ENCODE measurements at places on chromosomes 6 and 20. TPM values are rescaled to one million over a fixed set of nuclear protein-coding genes. Genes with fewer than 3 reads are reported as not detected.

DNA sequence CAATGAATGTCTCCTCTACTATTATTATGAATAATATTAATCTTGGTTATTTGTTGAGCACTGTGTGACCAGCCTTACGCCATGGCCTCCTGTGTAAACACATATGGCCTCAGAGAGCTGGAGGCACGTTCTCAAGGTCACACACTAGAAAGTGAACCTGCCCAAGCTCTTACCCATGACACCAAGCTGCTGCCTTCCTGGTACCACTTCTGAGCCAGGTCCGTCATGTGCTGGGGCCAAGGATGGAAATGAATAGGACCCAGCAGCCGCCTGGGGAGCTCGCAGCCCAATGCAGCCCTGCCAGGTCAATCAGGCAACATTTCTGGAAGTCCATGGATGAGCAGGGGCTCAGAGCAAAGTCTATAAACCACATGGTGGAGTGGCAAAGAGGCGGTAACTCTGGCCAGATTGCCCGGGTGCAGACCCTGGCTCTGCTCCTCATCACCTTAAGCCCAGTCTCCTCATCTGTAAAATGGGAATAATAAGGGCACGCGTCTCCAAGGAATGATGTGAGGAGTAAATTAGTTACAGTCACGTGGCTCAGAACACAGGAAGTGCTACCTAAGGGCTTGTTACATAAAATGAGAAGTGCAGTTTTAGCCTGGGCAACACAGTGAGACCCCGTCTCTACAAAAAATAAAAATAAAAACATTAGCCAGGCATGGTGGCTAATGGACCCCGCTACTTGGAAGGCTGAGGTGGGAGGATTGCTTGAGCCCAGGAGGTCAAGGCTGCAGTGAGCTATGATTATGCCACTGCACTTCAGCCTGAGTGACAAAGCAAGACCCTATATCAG is 61.5 kb downstream of the JPH2 start:
- H3K27me3 ChIP-seq: no peaks in the 10 kb centered on the region
- no peaks in the 10 kb centered on the region for H3K36me3 ChIP-seq
- no peak overlapping the region for H3K4me3 ChIP-seq
- H3K4me1 ChIP-seq: no peaks in the 10 kb centered on the region
- H3K27ac ChIP-seq: no peak overlapping the region
- no peak for DNase-seq

DNA sequence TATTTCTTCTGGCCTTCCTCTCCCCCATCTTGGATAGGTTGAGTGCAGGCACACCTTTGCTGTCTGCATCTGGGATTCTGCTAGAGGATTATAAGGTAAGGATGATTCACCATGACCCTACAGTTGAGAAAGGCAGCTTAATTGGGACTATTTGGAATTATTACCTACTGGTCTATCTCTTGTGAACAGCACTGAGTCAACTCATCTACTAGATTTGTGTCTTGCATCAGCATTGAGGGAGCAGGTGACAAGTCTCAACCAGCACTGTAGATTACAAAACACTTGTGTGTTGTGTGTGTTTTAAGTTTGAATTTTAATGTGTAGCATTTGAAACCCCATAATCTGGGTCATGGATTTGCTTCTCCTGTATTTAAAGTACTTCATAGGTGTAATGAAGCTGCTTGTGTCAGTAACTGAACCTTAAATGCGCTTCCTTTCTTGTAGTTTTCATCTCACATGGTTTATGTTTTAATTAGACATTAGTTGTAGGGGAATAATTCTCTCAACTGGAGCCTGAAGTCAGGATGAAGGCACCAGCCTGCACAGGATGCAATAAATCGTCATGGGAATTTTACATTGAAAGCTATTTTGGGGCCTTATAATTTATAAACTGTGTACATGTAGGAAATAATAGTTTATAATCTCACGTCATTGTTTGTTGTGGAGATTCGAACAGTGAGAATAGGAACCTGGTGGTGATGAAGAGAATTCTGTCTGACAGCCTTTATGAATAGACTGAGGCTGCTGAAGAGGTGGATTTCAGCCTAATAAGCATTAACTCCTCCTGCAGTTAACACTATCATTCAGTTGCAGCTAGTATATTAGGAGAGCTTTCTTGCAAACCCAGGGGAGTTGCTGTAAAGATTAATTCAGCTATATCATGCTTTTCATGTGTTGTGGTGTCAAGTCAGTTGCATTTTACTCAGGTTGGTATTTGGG is 125.1 kb downstream of the JARID2 start:
- H3K27ac ChIP-seq: no peak overlapping the region
- H3K36me3 ChIP-seq: no peaks in the 10 kb centered on the region
- no peak overlapping the region for H3K4me3 ChIP-seq
- peaks cover 13% of the 10 kb centered on the region for H3K4me1 ChIP-seq
- H3K27me3 ChIP-seq: no peaks in the 10 kb centered on the region

- H3K4me3 ChIP-seq: no peak overlapping the region
- DNase-seq: no peak
- no peak overlapping the region for H3K27ac ChIP-seq
- H3K27me3 ChIP-seq: no peaks in the 10 kb centered on the region
- no peaks in the 10 kb centered on the region for H3K36me3 ChIP-seq
- H3K4me1 ChIP-seq: no peaks in the 10 kb centered on the region
Observed at GRCh38 chr6:160353950-160354496, 5.8 kb downstream of the SLC22A3 start.

GRCh38 chr20:17536944-17537444 is 5.8 kb upstream of the BFSP1 start:
- H3K36me3 ChIP-seq: no peaks in the 10 kb centered on the region
- no peaks in the 10 kb centered on the region for H3K27me3 ChIP-seq
- peak; percentile 85 for DNase-seq

SEL1L2 gene
- not detected for total RNA-seq

C6orf118 gene
- total RNA-seq: not detected

KHDC1L gene
- not detected for total RNA-seq
